ENCODE measurements at places on chromosomes 11 and 22. TPM values are rescaled to one million over a fixed set of nuclear protein-coding genes. Genes with fewer than 3 reads are reported as not detected.

DNA sequence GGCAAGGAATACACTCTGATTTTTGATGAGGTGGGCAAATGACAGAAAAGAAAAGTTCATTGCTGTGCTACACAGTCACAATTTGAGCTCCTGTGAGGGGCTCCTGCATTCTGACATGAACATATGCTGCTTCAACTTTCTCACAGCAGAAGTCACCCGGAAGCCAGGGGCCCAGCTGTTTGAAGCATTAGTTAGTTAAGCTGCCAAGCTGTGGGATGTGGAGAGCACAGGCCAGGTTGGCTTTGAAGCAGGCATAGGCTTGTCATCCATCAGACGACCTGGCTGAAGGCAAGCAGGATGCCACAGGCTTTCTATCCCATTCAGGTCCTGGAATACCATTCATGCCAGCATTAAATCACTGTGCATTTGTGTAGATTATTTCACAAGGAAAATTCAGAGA, 63.1 kb downstream of the MTNR1B start:
- no peaks in the 10 kb centered on the region for H3K4me1 ChIP-seq
- H3K36me3 ChIP-seq, result no peaks in the 10 kb centered on the region
- no peak overlapping the region for H3K27ac ChIP-seq
- H3K4me3 ChIP-seq, result no peak overlapping the region
- H3K27me3 ChIP-seq, result no peaks in the 10 kb centered on the region
- DNase-seq, result no peak

- H3K4me3 ChIP-seq, result no peak overlapping the region
- H3K27me3 ChIP-seq, result no peaks in the 10 kb centered on the region
- no peak overlapping the region for H3K27ac ChIP-seq
- no peaks in the 10 kb centered on the region for H3K36me3 ChIP-seq
Observed at GRCh38 chr11:114354076-114354475, 46.2 kb downstream of the C11orf71 start.

DNA sequence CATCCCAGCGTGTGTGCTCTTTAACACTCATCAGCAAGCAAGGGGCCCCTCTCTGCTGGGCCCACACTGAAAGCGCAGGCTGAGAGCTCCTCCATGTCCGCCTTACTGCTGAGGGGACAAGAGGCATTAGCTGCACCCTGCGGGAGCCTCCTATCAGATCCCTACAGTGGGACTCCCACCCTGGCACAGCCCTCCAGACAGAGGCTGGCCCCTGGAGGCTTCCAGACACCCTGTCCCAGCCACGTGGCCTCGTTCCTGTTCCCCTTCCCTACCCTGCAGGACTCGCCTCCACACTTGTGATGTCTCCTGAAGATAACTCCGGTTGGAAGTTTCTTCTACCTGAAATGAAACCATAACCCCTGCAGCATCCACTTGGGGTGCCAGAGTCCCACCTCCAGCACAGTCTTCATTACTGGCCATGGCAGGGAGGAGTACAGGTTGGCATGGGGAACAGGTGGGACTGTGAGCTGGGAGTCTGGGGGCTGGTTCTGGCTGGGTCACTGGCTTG, 5.0 kb upstream of the SH3BP1 start:
- H3K4me1 ChIP-seq, result peaks cover 24% of the 10 kb centered on the region
- H3K36me3 ChIP-seq, result peaks cover 25% of the 10 kb centered on the region
- DNase-seq, result no peak
- H3K27ac ChIP-seq, result peak overlapping the region; percentile 65

- no peak for DNase-seq
- H3K4me1 ChIP-seq, result no peaks in the 10 kb centered on the region
- H3K27ac ChIP-seq, result no peak overlapping the region
- H3K27me3 ChIP-seq, result no peaks in the 10 kb centered on the region
- no peaks in the 10 kb centered on the region for H3K36me3 ChIP-seq
Observed at GRCh38 chr11:38006466-38006865, 1408.4 kb upstream of the RAG2 start.

GRCh38 chr11:103013421-103013820, 57.9 kb upstream of the MMP13 start:
- no peak overlapping the region for H3K4me3 ChIP-seq
- DNase-seq, result no peak
- H3K27me3 ChIP-seq, result no peaks in the 10 kb centered on the region
- no peak overlapping the region for H3K27ac ChIP-seq
- no peaks in the 10 kb centered on the region for H3K36me3 ChIP-seq

DNA sequence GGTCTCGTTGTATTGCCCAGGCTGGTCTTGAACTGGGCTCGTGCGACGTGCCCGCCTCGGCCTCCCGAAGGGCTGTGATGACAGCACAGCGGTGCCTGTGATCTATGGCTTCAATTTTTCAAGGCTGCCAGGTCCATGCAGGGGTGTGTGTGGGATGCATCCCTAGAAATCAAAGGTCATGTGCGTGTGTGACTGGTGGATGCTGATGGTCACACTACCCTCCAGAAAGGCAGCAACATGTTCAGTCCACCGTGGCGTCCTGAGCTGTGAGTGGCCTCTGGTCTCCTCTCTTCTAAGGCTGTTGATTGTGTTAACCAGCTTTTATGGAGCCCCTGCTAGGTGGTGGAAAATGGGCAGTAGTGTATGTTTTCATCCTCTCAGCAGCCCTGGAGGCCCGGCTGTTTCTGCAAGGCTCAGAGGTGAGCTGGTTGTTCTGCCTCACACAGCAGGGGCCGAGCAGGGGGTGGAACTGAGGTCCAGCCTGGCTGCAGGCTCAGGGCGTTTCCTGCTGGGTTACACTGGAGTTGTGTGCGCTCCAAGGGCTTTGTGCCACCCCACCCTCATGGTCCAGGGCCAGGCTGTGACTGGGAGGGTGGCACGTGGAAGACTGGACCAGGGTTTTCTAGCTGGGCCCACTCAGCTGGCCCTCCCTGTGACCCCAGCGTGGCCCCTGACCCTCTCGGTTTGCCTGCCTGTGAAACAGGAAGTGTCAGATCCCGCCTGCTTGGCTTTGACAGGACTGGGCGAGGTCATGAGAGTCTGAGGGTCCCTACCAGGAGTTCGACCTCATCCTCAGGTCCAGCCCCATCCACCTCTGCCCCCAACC, 7.7 kb downstream of the BIK start:
- H3K4me1 ChIP-seq, result no peaks in the 10 kb centered on the region
- no peak for DNase-seq
- no peak overlapping the region for H3K27ac ChIP-seq
- no peaks in the 10 kb centered on the region for H3K36me3 ChIP-seq
- no peaks in the 10 kb centered on the region for H3K27me3 ChIP-seq

DNA sequence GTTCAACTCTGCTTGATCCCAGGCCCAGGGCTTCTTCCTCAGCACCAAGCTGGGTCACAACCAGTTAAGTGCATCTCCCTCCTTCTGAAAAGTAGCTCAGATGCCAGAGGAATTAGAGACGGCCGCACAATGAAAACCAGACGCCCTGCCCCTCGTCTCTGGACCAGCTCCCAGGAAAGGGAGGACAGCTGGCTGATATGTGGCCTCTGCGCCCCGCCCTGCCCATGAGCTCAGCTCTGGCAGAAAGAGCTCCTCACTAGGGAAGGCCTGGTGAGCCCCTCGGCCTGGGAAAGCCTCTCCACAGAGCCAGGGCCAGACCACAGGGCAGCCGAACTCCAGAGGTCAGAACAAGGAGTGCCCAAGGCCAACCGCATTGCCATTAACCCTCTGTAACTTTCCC, 18.1 kb upstream of the SCGB1A1 start:
- no peaks in the 10 kb centered on the region for H3K27me3 ChIP-seq
- H3K27ac ChIP-seq, result peak overlapping the region; percentile 83
- no peak overlapping the region for H3K4me3 ChIP-seq
- H3K36me3 ChIP-seq, result no peaks in the 10 kb centered on the region
- H3K4me1 ChIP-seq, result peaks cover 63% of the 10 kb centered on the region

DNA sequence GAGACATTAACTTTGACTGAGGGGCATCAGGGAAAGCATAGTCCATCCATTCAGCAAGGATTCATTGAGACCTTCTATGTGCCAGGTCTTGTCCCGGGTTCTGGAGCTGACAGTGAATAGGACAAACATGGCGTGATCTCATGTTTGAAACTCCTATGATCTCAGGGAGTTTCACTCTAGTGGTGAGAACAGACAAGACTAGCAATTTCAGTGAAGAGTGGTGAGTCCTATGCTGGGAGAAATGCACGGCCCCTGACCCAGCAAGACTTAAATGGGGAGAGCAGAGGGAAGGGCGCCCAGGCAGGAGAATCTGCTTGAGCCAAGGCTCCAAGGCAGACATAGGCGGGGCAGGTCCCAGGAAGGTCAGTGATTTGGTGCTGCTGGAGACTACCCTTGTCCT, 155.7 kb downstream of the CEP164 start:
- H3K4me3 ChIP-seq, result no peak overlapping the region
- H3K27ac ChIP-seq, result no peak overlapping the region
- DNase-seq, result no peak

GRCh38 chr11:13205486-13205885, 72.1 kb upstream of the BMAL1 start:
- peaks cover 7% of the 10 kb centered on the region for H3K4me1 ChIP-seq
- H3K27ac ChIP-seq, result no peak overlapping the region
- no peak overlapping the region for H3K4me3 ChIP-seq
- H3K36me3 ChIP-seq, result no peaks in the 10 kb centered on the region

- DNase-seq, result peak; percentile 96
- H3K27me3 ChIP-seq, result no peaks in the 10 kb centered on the region
- H3K27ac ChIP-seq, result peak overlapping the region; percentile 91
- H3K36me3 ChIP-seq, result peaks cover 74% of the 10 kb centered on the region
- peaks cover 57% of the 10 kb centered on the region for H3K4me1 ChIP-seq
Observed at GRCh38 chr11:45859661-45860140, 12.4 kb downstream of the CRY2 start.

GRCh38 chr11:123543797-123544196, 110.6 kb downstream of the SCN3B start:
- H3K4me1 ChIP-seq, result peaks cover 9% of the 10 kb centered on the region
- H3K36me3 ChIP-seq, result no peaks in the 10 kb centered on the region
- no peaks in the 10 kb centered on the region for H3K27me3 ChIP-seq
- no peak overlapping the region for H3K27ac ChIP-seq
- no peak for DNase-seq

DNA sequence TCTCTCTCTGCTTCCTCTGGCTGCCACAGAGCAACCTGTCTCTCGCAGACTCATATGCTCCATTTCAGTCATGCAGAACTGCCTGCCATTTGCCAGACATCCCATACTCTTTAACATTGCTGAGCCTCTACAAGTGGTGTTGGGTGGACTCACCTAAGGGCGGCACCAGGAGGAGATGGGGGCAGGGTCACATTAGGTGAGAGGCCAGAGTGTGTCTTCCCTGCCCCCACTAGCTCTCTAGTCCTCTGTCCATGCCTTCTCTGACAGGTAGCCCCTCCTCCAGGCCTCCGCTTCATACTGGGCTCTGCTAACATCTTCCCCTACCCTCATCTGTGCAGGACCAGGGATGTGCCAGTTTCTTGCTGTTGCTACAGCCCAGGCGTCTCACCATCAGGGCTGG, 366.3 kb downstream of the TENM4 start:
- no peak overlapping the region for H3K27ac ChIP-seq
- no peaks in the 10 kb centered on the region for H3K36me3 ChIP-seq
- no peak for DNase-seq
- H3K27me3 ChIP-seq, result no peaks in the 10 kb centered on the region

GRCh38 chr11:72238492-72239312, 5.3 kb downstream of the PHOX2A start:
- peak overlapping the region; percentile 78 for H3K27ac ChIP-seq
- peaks cover 18% of the 10 kb centered on the region for H3K27me3 ChIP-seq
- peaks cover 42% of the 10 kb centered on the region for H3K36me3 ChIP-seq
- H3K4me1 ChIP-seq, result peaks cover 20% of the 10 kb centered on the region

DNA sequence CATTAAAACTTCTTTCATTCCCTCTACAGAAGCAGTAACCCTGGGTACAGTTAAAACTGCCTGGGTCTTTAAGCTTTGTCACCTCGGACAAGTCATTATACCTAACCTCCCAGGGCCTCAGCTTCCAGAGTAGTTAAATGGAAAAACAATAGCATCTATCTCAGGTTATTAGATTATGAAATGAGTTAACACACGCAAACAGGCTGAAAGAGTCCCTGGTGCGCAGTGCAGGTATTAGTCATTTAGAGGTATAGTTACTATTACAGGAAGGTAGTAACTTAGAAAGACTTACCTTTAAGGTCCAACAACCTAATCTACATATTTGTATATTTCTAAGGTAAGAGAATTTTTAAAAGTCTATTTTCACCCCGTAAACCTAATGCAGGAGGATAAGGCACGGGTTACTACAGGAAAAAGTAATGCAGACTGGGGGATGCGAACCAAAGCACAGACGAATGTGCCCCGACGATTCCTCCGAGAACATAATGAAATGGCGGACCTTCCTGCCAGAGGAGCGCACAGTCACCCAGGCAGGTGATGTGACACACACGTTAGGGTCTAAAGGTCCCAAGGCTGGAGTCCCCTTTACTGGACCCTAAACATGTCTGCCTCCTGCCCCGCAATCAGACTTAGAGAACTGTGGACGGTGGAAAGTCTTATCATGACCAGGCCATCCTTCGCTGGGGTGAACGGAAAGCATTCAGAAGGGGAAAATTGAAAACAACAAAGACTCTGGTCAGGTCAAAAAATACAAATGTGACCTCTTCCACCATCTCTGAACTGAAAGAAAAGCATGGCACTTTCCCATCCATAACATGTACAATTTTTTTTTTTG, 1.3 kb downstream of the NAP1L4 start:
- peak overlapping the region; percentile 66 for H3K4me3 ChIP-seq
- peaks cover 53% of the 10 kb centered on the region for H3K4me1 ChIP-seq
- H3K36me3 ChIP-seq, result peaks cover 3% of the 10 kb centered on the region

GRCh38 chr11:135069890-135070289, 657.8 kb upstream of the B3GAT1 start:
- H3K4me1 ChIP-seq, result no peaks in the 10 kb centered on the region
- DNase-seq, result no peak
- H3K36me3 ChIP-seq, result no peaks in the 10 kb centered on the region
- no peak overlapping the region for H3K4me3 ChIP-seq
- H3K27ac ChIP-seq, result no peak overlapping the region

GRCh38 chr11:101211407-101211975, 81.9 kb upstream of the PGR start:
- H3K27ac ChIP-seq, result no peak overlapping the region
- H3K27me3 ChIP-seq, result no peaks in the 10 kb centered on the region
- DNase-seq, result no peak
- no peak overlapping the region for H3K4me3 ChIP-seq
- no peaks in the 10 kb centered on the region for H3K36me3 ChIP-seq

DNA sequence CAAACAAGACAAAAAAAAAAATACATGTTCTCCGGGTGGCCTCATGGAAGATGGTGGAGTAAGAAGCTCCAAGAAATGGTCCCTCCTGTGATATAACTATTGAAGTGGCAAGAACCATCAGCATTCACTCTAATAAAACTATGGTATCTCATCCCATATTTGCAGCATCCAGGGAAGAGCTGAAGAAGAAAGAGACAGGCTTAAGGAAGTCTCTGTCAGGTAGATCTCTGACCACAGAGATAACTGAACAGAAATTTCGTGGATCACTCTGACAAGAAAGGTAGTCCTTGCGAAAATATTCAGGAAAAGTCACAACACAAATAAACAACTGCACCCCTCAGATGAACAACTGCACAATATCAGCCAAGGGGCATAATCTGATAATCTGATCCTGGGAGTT, 54.6 kb upstream of the IGLL5 start:
- H3K36me3 ChIP-seq, result no peaks in the 10 kb centered on the region
- no peak for DNase-seq
- H3K4me1 ChIP-seq, result no peaks in the 10 kb centered on the region

AGBL2 gene
- total RNA-seq, result not detected

PHOX2A gene
- total RNA-seq, result not detected

VSIG10L2 gene
- not detected for total RNA-seq

SLC22A12 gene
- total RNA-seq, result not detected

DAGLA gene
- total RNA-seq, result 4.5 TPM

NPAS4 gene
- not detected for total RNA-seq

PKP3 gene
- 0.32 TPM for total RNA-seq

EML3 gene
- 13.3 TPM for total RNA-seq

IRF7 gene
- total RNA-seq, result 30.6 TPM

Measured in heart left ventricle (tissue), 16 donors.